AG04450 (cell line): ENCODE measurements at places on chromosomes 16 and 17.
A peak's percentile ranks its signal among the peaks of the same experiment; 100 is the strongest.

- DNase-seq = no peak
Observed at GRCh38 chr17:74670329-74670728, 42.4 kb downstream of the CD300LF start.

GRCh38 chr16:58417600-58417999, 25.3 kb downstream of the GINS3 start:
- DNase-seq = no peak

GRCh38 chr17:14840616-14841231, 424.4 kb downstream of the PMP22 start:
- DNase-seq = peak; percentile 46

GRCh38 chr17:50531428-50532025, 1.0 kb upstream of the EPN3 start:
- DNase-seq = no peak

GRCh38 chr17:79702034-79702433, 28.7 kb upstream of the ENPP7 start:
- DNase-seq = no peak

DNA sequence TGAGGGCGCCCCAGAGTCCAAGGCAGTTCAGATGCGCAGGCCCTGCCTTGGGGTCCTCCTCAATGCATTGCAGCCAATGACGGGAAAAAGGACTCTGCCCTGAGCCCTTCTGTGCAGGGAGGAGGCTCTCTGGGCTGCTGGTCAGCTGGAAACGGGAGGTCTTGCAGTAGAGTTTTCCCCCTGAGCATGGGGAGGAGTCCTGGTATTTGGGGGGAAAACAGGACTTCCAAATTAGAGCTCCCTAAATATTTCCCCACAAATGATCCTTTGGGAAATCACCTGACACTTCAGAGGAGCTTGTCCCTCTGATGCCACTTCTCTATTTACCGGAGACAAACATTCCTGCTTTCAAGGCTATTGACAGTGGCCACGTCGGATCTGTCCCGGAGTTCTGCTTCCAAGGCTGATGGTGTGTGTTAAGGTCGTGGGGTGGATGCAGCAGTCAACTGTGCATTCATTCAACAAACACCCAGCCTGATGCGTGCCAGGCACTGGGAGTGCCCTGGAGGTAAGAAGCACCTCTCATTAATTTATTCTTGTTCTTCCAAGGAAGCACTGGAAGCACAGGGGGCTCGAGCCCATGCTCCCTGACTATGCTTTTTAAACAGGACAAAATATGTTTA, 73.0 kb upstream of the DNAH17 start:
- no peak for DNase-seq

DNA sequence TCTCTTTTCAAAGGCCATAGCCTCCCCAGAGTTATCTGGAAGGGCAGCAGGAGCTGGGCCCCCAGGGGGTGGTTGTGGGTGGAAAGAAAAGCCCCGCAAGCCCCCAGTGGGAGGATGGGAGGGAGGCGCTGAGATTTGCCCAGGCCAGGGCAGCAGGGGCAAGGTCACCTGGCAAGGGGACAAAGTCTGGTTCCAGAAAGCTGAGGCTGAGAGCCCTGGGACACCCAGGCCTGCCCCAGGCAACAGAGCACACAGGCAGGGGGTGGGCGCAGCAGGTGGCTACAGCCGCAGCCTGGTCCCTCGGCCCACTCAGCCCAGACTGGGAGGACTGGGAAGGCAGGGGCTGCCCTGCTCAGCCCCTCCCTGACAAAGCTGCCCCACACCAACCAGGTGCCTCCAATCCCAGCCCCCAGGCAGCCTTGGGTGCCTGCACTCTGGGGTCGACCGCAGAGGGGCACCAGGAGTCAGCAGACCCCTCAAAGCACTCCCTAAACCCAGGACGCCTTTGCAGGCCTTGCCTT, 23.7 kb upstream of the GSG1L start:
- DNase-seq = no peak

GRCh38 chr16:82300374-82300951, 130.4 kb upstream of the MPHOSPH6 start:
- DNase-seq = no peak

GRCh38 chr17:81608082-81608481, 28.8 kb downstream of the NPLOC4 start:
- DNase-seq = no peak

DNA sequence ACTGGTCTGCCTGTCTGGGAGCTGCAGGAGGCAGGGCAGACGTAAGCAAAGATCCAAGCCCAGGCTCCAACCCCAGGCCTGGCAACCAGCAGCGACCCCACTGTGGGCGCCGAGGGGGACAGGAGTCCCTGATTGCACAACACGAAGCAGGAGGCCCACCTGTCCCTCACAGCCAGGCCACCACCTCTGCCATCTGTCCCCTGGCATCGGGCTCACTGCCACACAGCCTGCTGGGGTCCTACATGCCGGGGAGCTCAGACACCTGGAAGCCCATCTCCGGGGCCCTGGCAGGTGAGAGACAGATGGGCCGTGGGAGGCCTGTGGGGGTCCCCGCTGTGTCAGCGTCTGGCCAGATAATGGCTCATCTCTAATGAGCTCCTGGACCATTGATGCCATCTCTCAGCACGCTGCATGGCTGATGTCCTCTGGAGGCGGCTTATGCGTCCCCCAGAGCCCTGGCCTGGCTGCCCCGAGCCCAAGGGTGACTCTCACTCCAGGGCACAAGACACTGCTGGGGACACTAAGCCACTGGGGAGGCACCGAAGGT, 11.3 kb upstream of the RASD1 start:
- no peak for DNase-seq

GRCh38 chr16:30619202-30619601, 9.0 kb upstream of the ZNF689 start:
- no peak for DNase-seq

GRCh38 chr16:22031483-22032083, 23.7 kb downstream of the MOSMO start:
- DNase-seq = no peak

DNA sequence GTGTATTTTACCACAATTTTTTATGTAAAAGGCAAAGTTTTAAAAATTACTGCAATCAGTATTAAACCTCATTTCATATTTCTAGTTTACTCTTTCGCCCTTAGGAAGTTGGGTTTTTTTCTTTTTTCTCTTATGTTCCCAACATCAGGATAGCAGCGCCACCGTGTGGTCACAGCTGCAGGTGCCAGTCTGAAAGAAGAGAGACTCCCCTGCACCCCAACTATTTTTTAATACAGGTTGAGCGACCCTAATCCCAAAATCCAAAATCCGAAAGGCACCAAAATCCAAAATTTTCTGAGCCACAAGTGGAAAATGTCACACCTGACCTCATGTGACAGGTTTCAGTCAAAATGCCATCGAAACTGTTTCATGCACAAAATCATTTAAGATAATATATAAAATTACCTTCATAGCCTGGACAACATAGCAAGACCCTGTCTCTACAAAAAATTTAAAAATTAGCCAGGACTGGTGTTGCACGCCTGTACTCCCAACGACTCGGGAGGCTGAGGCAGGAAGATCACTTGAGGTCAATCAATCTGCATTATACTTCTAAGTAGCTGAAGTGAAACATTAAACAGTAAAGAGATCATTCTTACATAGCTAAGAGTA, 21.8 kb upstream of the ASGR2 start:
- DNase-seq = peak; percentile 34

DNA sequence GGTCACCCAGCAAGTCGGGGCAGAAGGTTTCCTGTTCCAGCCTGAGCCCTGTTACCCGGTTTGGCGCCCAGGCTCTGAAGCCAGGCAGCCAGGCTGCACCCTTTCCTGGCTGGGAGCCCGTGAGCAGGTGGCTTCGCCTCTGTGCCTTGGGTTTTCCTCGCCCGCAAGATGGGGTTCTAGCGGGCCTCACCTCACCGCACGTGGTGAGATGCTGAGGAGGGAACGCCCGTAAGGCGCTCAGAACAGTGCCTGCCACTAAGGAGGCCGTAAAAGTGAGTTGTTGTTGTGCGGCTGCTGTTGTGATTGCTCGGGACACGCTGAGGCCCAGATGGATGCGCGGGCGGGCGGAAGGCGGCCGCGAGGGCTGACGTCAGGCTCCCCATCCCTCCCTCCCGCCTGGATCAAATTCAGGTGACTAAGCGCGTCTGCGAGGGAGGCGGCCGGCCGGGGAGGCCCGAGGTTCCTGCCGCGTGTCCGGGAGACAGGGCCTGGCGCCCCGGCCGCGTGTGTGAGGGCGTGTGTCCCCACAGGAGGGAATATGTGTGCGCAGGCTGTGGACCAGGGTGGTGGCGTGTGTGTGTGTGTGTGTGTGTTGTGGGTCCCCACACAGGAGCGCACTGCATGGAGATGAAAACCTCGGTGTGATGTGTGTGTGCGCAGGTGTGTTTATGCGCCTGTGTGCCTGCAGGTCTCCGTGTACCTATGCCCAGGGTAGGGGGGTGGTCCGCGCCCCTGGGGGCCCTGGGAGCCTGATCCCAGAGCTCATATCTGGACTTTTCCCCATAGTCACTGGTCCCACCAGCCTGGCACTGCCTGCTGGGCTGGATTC, 4.3 kb downstream of the CAMKK1 start:
- DNase-seq = peak; percentile 67

- DNase-seq = peak; percentile 97
Observed at GRCh38 chr16:75931043-75931442, 204.8 kb upstream of the CPHXL start.

GRCh38 chr16:48013491-48013901, 142.3 kb downstream of the ABCC12 start:
- DNase-seq = no peak

DNA sequence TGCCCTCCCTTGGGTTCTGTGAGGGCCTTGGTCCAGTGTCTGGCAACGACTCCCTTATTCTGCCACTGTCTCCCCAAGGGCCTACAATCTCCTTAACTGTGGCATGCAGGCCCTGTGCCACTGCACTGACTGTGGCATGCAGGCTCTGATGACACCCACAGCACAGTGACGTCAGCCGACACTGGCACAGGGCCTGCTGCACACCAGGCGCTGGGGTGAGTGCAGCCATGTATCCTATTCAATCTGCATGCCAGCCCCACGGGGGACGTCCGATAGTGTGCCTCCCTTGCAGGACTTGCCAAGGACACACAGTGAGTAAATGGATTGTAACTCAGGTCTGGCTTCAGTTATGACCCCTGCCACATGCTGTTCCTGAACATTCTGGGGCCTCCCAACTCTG, 39.8 kb upstream of the RASD1 start:
- no peak for DNase-seq

DNA sequence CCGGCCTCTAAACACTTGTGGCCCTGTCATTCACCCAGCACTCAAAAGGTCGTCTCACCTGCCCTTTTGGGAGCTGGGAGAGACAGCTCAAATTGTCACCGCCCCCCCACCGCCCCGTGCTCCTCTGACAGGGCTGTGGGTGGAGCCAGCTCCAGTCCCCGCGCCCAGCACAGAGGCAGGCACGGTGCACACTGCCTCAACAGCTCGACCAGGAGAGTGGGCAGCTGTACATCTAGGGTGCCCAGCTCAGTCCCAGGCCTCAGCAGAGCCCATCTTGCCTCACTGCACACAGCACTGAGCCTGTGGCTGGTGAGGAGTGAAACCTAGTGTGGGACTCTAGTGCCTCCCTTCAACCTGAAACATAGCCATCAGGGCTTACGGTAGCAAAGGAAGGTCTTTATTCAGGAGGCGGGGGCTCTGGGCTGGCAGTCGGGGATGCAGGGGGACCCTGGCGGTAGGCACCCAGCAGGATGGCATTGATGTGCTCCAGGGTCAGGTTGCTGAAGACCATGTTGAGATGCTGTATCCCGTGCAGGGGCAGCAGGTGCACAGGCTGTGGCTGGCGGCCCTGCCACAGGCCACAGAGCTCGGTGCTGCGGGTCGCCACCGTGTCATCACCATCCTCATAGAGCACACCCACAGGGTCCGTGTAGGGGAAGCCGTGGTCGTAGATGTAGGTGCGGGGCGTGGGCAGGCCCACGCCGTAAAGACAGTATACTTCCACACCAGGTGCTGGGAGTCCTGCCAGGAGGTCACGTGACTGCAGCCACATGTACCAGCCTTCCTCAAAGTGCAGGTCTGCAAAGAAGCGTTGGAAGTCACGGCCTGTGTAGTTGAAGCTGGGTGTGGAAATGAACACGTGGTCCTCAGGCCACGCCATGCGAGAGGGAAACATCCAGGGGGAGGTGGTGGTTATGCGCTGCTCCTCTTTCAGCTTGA, 3.1 kb upstream of the PSMB10 start:
- DNase-seq = no peak

- DNase-seq = no peak
Observed at GRCh38 chr17:48290378-48290777, 139.6 kb downstream of the SKAP1 start.

GRCh38 chr16:58741166-58741565, 7.0 kb upstream of the GOT2 start:
- no peak for DNase-seq

DNA sequence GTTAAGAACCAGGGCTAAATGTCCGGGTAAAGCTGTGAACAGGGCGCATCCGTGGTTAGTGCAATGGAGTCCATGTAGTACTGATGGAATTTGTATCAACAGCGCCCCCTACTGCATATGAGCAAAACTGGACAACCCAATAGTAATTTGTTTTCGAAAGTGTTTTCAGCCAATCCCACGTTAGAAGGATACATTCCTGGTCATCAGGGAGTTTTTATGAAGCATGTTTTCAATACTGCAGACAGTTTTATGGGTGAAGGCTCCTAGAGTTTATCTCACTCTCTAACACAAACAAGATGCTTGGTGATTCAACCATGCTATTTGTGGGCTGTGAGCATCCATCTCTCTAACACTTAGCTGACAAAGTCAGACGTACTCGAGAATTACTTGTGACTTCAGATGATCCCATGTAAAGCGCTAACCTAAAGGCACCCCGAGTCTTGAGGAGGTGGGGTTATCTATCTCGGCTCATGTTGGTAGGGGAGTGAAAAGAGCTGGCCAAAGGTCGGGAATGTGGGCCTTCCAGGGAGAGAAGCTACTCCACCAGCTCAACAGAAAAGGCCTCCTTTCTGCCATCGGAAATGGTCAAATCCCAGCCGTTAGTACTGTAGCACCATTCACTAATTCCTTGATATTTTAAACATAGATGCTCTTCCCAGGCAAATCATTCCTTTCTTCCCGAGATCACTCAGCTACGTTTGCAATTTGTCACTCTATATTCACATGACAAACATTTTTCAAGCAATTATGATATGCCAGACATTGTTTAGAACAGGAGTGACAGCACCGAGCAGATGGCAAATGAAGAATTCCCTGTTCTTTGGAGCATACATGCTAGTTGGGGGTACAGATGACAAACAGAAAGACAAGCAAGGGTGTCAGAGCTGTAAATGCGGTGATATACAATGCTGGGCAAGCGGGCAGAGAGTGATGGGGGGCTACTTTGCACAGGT, 46.9 kb upstream of the HNF1B start:
- no peak for DNase-seq

- no peak for DNase-seq
Observed at GRCh38 chr17:19335951-19336631, 26.4 kb downstream of the B9D1 start.

DNA sequence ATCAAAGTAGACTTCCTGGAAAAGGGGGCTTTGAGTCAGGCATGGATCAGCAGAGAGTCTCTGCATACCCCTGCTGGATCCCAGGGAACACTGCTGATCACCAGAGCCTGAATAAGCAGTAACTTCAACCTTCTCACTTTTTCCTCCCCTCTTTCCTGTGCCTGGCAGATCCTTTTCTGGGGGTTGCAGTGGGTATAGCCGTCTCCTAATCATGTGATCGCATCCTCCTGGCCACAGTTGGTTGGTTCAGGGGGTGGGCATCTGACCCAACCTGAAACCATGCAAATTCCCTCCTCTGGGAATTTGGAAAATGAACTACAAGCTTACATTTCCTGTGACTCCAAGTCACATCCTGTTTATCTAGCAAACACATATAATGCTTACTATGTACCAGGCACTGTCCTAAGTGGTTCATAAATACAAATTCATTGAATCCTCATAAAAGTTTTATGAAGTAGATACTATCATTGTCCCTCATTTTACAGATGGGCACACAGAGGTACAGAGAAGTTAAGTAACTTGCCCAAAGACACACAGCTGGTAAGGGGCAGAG, 120.3 kb downstream of the AXIN2 start:
- DNase-seq = no peak

GRCh38 chr16:22322741-22323140, 25.5 kb downstream of the POLR3E start:
- DNase-seq = no peak
